ENCODE measurements at places on chromosomes 4 and X.

DNA sequence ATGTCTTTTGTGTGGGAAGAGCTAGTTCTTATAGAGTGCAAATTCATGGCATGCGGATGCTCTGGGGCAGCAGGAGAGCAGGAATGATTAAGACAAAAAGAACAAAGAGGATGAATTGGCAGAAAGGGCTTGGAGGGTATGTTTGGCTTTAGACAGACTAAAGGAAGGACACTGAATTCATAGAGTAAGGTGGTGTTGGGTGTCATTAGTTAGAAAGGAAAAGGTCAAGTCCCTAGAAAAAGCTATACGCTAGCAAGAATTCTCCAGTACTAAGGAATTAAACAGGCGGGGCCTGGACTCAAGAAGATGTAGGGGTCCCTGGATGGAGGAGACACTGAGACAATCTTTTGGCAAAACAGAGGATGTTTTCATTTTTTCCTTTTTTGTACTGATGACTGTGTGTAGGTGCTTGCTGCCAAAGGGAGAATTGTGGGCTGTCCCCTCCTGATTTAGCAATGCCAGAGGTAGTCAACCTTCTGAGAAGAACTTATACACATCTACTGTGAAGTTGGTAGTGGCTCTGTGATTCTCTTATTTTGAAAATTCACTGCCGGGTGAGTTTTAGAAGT, 391.0 kb downstream of the SPRY1 start:
- no peak for DNase-seq

DNA sequence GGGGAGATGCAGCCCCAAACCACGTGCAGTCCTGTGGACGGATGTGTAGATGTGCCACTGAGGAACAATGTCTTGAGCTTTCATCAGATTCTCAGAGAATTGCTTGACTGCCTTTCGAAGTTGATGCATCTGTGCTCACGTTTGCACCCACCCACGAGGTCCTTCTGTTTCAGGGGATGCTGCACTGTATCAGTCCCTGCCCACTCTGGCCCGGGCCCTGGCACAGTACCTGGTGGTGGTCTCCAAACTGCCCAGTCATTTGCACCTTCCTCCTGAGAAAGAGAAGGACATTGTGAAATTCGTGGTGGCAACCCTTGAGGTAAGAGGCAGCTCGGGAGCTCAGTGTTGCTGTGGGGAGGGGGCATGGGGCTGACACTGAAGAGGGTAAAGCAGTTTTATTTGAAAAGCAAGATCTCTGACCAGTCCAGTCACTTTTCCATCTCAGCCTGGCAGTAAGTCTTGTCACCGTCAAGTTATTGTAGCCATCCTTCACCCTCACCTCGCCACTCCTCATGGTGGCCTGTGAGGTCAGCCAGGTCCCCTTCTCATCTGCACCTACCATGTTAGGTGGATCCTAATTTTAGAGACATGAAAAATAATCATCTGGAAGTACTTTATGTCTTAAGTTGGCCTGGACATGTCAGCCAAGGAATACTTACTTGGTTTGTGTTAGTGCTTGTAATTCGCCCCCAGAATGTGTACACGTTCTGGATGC, 36.4 kb upstream of the MSANTD1 start:
- no peak for DNase-seq

GRCh38 chr4:105236202-105236915, 89.7 kb downstream of the TET2 start:
- no peak for DNase-seq

DNA sequence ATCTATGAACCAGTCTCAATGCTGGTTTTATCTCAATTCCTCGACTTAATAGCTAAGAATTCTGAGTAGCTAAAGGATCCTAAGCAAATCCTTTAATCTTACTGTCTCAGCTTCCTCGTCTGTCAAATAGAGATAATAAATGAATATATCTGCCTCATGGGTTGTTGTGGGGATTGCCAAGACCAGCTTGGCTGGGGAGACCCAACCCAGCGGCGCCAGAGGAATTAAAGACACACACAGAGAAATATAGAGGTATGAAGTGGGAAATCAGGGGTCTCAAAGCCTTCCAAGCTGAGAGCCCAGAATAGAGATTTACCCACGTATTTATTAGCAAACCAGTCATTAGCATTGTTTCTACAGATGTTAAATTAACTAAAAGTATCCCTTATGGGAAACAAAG, 41.9 kb downstream of the SLC34A2 start:
- DNase-seq: no peak

DNA sequence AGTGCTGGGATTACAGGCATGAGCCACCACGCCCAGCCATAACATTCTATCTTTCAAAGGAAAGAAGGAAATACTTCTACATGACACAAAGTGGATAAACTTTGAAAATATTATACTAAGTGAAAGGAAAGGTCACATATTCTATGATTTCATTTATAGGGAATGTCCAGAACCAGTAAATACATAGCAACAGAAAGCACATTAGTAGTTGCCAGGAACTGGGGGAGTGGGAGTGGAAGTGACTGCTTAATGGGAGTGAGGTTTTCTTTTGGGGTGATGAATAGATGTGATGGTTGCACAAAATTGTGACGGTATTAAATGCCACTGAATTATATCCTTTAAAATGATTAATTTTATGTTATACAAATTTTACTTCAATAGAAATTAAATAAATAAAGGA, 95.7 kb upstream of the IL15 start:
- no peak for DNase-seq

GRCh38 chr4:71974681-71975080, 57.1 kb upstream of the NPFFR2 start:
- DNase-seq: no peak

- DNase-seq: peak; percentile 92
Observed at GRCh38 chr4:24778464-24779225, 16.7 kb upstream of the SOD3 start.

- DNase-seq: no peak
Observed at GRCh38 chrX:40415675-40416074, 165.1 kb upstream of the ATP6AP2 start.

GRCh38 chrX:153491918-153492317, 2.9 kb upstream of the BGN start:
- DNase-seq: no peak

- DNase-seq: no peak
Observed at GRCh38 chrX:19689170-19689779, 174.0 kb upstream of the MAP3K15 start.

DNA sequence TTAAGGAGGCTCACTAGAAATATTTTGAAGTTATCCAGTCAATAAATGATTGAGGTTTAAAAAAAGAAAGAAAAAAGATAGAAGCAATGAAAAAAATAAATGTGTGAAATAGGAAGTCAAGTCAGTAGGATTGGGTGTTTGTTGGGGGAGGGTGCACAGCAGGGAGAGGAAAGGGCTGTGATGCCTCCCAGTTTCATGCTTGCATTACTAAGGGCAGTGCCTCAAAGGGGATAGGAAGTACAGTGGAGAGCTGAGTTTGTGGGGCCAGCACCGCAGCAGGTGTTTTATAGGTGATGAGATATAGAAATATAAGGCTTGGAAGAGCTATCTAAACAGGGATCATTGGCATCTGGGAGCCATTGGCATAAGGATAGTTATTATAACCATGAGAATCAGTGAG, 919.2 kb downstream of the STIM2 start:
- DNase-seq: no peak

DNA sequence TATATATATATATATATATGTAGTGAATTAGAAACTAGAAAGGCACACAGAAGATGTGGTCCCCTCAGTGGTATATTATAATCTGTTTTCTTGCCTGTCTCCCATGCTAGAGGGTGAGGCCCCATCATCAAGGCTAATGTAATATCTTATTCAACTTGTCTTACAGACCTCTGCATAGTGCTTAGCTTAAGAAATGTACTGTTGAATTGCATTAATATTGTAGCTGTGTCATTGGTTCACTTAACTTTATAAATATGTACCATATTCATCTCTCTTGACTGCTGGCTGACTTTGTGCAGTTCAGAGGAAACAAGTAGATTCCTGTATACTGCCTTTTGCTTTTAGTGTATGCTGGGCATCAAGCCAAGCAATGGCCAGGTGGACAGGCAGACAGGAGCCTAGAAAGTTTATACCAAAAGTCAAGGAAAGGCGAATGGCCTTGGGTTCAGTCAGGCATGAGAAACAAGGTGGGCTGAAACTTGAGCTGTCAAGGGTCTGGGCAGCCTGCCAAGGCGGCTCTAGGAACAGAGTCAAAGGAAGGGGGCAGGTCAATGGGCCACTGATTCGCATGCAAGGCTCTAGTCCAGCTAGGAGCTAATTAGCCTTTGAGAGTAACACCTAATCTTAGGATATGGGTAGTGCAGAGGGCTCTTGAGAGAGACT, 78.8 kb upstream of the LEF1 start:
- DNase-seq: no peak
